ENCODE measurements at places on chromosomes 5 and 9.
A peak's percentile ranks its signal among the peaks of the same experiment; 100 is the strongest.

GRCh38 chr5:116953251-116953930, 378.8 kb upstream of the SEMA6A start:
- no peak for DNase-seq

GRCh38 chr5:124908581-124909451, 162.4 kb upstream of the ZNF608 start:
- DNase-seq, result no peak

DNA sequence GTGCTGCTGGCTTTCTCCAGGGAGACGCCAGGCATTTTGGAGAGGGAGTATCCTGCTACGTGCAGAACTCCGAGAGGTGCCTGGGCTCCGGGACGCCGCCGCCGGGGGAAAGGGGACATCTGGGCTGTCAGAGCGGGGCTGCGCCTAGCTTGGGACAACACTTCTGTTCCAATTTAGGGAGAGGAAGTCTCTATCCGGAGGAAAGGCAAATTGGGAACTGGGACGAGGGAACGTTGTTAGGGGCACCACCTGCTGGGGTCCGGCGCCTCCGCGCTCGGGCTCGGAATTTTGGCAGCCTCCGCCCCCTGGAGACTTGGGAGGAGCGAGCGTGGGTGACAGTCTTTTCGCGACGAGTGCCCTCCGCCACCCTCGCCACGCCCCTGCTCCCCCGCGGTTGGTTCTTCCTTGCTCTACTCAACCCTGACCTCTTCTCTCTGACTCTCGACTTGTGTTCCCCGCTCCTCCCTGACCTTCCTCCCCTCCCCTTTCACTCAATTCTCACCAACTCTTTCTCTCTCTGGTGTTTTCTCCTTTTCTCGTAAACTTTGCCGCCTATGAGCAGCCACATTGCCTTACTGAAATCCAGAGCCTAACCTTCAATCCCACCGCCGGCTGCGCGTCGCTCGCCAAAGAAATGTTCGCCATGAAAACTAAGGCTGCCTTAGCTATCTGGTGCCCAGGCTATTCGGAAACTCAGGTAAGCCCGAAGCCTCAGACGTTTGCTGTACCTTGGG, 1.6 kb downstream of the TSLP start:
- DNase-seq, result peak; percentile 28

GRCh38 chr5:171969288-171969880, 37.1 kb downstream of the FBXW11 start:
- no peak for DNase-seq

GRCh38 chr5:142325725-142326479, 1.1 kb upstream of the SPRY4 start:
- no peak for DNase-seq

DNA sequence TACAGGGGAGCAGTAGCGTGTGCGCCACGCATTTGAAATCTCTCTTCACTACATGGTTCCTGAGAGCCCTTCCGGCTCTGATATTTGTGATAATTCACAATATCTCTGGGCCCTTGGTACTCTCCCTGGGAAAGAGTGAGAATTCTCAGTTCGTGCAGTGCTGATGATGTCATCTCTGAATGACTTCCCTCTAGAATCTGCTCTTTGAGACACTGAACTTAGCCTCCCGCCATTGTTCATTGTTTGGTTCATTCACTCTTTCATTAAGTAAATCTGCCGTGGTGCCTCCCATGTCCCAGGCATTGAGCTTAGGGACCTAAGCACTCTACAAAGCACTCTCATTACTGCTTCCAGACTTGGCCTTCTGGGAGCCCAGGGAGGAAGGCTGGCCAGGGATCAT, 94.0 kb downstream of the PPARGC1B start:
- DNase-seq, result no peak

GRCh38 chr5:83472508-83473345, 1.2 kb downstream of the VCAN start:
- DNase-seq, result no peak
